NCI-H524 (cell line): ENCODE measurements at places on chromosomes 13 and 19.

DNA sequence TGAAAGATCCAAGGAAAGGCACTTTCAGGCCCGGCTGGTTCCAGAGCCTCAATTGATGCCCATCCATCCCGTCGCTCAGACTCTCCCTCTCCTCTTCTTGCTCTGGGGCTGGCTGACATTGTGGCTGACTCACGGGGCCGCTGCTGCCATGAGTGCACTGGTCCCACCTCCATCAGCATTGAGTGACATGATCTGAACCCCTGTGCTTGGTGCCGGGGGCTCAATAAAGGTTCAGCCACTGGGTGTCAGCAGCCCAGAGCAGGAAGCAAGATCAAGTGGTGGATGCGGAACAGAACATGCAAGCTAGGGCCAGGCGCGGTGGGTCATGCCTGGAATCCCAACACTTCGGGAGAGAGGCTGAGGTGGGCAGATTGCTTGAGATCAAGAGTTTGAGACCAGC is 39.5 kb downstream of the COMP start:
- DNase-seq: no peak

DNA sequence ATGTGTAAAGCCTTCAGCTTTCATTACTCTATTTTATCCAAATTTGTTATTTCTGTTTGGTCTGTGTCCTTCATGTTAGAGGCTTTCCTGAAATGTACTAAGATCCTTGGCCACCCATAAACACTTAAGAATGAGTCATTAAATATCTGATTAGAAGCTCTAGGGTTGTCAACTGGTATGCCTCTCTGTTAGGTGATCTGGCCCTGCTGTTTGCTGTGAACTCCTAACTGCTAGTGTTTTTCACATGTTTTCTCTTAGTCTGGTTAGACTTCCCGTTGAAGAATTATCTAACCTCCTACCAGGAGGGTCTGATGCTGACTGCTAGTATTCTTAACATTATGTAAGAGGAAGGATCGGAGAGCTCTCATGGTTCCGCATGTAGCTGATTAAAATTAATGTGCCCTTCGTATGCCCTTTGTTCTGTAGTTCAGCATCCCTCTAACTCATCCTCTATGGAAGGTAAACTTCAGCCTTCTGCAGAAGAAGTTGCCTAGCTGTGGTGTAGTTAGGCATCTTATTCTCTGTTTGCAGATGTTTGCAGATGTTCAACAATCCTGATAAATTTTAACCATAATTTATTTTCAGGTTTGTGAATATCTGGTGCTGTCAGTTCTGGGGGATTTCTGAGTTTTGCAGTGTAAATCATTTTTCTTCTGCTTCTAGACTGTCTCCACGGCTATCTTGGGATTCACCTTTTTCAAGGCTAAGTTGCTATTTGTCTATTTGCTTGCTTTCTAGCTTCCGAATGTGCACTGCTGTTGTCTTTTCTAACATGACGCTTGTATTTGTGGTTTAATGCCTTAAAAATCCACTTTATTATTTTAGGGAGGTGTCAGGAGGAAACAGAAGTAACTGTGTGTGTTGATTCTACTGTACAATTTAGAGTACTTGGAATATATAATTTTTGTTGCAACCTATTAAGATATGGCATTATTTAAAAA is 207.2 kb upstream of the SPRY2 start:
- no peak for DNase-seq

DNA sequence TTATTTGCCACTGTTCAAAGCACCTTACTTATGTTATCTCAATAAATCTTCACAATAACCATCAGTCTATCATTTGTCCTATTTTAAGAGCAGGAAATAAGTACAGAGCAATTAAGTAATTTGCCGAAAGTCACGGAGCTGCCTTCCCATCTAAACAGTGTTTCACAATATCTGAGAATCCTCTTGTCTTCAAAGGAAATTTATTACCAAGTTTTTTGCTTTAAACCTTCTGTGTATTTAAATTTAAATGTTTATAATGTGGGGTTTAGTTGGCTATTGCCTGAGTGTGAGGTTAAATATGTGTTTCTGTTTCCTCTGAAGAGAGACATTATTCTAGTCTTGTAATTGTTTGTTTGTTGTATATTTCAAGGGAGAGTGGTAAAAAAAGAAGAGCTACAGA is 633.1 kb downstream of the EFNB2 start:
- no peak for DNase-seq

DNA sequence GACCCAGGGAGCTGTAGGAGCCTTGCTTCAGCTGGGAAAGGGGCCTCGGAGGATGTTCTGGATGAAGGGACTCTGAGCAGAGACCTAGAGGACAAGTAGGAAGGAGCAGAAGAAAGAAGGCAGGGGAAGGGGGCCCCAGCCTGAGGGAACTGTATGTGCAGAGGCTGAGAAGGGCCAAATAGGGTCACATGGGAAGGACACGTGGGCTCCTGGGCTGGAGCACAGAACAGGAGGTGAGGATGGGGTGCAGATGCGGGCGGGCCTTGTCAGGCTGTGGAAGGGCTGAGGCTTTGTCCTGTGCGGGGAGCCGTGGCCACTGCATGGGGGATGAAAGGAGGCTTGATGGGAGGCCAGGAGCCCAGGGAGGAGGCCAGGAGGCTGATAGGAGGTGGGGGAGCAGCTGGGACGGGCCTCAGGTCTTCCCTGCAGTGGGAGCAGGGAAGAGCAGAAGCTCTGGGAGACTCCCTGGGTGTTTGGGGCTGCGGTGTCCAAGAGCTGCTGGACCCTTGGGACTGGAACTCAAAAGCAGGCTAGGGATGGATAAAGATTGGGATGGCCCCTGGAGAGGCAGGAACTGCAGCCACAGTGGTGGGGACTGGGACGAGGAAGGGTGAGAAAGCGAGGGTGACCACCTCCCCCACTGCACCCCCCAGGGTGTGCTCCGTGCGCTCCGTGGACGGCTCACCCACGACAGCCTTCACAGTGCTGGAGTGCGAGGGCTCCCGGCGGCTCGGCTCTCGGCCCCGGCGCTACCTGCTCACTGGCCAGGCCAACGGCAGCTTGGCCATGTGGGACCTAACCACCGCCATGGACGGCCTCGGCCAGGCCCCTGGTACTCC is 11.4 kb upstream of the LTBP4 start:
- DNase-seq: no peak

GRCh38 chr13:76925115-76925514 is 23.2 kb upstream of the ACOD1 start:
- no peak for DNase-seq

GRCh38 chr19:7426986-7427385 is 61.8 kb downstream of the PEX11G start:
- DNase-seq: no peak

DNA sequence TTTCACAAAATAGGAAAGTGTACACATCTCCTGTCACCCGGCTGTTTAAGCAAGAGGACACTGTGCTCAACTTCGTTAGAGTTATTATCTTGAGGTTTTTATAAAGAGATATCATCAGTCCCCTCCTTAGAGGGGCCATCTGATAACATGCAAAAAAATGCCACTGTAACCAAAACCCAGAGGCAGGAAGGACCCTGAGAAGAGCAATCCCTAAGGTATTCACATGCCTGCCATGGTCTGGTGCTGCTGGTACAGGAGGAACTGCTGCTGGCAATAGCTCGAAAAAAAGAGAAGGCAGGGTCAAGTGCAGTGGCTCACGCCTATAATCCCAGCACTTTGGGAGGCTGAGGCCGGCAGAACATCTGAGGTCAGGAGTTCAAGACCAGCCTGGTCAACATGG is 12.8 kb upstream of the CEACAM3 start:
- DNase-seq: no peak

DNA sequence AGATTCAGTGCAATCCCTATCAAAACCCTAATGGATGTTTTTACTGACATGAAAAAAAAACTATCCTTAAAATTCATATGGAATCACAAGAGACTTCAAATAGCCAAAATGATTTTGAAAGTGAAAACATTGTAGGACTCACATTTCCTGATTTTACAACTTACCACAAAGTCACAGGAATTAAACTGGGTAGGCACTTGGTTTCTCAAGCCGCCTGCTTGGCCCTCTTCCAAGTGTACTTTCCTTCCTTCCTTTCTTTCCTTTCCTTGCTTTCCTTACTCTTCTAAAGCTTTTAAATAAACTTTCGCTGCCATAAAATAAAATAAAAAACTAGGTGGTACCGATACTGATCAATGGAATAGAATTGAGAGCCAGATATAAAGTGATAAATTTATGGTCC is 21.0 kb upstream of the CD33 start:
- no peak for DNase-seq

DNA sequence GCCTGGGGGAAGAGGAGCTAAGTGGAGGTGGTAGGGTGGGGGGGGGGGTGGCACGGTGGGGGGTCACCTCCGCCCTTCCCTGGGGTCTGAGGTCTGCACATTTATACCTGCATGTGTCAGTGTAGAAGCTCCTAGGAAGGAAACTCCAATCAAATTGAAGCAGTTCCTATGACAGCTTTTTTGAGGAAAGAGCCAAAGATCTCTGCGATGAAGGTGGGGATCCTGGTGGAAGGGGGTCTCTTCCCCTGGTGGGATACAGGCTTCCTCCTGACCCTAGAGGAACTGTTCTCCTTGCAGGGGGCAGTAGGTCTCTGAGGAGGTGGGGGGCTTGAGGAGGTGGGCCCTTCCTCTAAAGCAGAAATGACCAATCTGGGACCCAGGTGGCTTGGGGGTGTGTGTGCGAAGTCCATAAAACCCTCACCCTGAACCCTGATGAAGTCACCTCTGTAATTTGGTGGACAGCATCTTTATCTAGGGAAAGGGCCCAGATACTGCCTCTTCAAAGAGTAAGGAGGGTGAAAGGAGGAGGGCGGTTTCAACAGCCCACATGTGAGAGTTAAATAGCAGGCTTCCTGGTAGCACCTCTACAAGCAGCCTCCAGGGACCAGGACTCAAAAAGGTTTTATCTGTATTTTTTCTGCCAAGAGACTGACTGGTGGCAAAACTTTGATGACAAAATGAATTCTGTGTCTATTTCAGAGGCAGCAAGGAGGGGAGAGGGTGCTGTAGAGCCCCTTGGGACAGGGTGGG is 12.9 kb downstream of the RANBP3 start:
- DNase-seq: no peak

DNA sequence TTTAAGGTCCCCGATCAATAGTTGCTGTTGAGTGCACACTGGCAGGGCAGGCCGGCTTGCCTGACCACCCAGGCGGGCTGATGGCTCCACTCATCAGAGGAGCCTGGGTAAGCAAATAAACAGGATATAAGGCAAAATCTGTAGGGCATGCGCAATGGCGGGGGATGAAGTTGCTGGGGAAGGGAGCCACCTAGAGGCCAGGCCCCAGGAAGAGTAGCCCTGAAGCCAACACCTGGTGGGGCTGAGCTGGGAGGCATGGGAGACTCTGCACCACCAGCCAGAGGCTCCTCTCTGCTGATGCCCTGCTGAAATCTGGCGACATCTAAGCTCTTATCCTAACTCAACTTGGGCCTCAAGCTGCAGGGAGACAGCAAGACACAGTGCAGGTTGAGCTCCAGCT is 324.3 kb downstream of the ZNF536 start:
- DNase-seq: no peak

DNA sequence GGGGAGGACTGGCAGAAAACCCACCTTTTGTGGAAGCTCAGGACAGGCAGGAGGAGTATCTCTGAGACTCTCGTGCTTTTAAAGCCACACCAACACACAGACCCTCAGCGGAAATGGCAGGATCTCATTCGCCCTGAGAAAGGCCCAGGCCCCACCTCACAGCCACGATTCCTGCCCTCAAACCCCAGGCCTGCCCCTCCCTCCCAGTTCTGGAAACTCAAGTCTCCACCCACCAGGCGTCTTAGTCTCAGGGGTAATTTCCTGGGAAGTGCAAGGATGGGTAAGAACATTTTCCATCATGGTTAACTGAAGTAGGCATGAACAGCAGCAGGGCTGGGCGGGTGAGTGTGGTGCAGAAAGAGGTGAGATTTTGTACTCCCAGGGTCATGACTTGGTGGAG is 8.0 kb upstream of the PDE4C start:
- no peak for DNase-seq

DNA sequence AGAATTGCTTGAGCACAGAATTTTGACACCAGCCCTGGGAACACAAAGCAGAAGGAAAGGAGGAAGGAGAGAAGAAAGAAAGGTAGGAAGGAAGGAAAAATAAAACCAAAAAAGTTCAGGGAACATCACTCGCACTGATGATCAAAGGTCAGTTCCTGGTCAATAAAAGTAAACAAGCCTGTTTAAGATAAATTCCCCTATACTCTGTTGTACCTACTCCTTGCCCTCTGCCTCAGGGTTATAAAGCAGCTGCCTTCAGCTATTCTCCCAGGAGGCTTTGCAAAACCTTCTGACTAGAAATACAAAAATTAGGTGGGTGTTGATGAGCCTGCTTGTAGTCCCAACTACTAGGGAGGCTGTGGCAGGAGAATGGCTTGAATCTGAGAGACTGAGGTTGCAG is 14.9 kb upstream of the ZNF91 start:
- no peak for DNase-seq

DNA sequence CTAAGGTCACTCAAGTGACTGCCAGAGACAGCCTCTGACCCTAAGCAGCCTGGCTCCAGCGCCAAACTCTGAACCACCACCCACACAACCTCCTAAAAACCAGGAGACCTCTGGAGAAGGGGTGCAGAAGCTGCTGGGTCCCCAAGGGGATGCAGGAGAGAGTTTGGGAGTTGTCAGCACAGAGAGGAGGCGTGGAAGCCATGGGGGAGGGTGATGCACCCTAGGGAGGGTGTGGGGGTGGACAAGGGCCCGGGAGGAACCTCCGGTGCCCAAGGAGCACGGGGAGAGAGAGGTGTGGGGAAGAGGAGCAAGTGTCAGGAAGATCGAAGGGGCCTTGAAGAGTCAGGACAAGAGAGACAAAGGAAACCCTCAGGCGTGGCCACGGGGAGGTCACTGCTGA is 2.1 kb upstream of the HIPK4 start:
- DNase-seq: no peak

DNA sequence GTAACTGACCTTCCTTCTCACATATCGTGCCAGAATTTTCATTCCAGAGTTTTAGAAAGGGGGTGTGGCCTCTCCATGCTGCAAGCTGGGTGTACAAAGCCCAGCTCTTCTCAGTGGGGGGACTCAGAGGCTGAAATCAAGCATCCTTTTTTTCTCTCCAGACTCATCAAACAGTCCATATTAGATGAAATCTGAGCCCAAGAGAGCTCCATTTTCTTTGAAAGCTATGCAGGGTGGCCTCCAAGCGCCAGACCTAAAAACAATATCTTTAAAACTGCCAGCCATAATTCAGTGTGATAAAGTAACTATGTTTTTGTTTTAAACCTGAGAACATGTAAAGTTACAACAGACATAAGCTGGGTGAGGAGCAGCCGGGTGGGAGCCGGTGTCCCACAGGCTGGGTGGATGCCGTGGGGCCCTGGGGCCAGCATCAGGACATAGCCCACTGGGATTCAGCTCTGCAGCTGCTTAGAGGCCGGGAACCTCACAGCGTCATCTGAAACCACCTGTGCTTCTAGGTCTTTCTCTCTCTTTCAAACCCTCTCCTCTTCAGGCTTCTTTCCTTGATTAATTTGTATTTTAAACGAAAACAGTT is 249.2 kb downstream of the ZNF536 start:
- no peak for DNase-seq

DNA sequence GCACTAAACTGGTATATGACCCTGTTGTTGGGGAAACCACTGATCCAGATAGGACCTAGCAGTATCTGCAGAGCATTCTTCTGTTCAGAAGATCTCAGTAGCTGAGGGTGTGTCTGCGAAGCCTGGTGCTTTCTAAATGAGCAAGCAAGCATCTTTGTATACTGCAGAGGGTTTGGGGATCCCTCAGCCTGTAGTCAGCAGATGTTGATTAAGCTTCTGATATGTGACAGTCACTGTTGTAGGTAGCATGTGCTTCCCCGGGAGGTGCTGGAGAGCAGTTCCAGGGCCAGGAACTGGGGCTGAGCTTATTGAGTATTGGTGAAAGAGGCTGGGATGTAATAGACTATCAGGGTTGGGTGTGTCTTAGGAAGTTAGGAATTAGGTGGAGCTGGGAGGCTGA is 1.5 kb downstream of the SCAF1 start:
- no peak for DNase-seq
